ENCODE measurements at places on chromosomes 6 and 20.

- peak; percentile 8 for DNase-seq
Observed at GRCh38 chr20:35146299-35146919, 727 bp downstream of the EDEM2 start.

DNA sequence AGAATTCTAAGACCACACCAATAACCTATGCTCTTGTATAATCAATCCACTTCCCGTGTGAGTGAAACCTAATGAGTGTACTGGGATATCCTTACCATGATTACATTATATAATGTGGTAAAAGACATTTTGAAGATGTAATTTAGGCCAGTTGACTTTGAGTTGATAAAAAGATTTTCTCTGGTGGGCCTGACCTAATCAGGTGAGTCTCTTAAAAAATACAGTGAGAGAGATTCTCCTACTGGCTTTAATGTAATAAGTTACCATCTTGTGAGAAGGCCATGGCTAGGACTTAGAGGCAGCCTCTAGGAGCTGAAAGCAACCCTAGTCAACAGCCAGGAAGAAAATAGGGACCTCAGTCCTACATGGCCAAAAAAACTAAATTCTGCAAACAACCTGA, 847.7 kb upstream of the HS3ST5 start:
- no peak for DNase-seq

DNA sequence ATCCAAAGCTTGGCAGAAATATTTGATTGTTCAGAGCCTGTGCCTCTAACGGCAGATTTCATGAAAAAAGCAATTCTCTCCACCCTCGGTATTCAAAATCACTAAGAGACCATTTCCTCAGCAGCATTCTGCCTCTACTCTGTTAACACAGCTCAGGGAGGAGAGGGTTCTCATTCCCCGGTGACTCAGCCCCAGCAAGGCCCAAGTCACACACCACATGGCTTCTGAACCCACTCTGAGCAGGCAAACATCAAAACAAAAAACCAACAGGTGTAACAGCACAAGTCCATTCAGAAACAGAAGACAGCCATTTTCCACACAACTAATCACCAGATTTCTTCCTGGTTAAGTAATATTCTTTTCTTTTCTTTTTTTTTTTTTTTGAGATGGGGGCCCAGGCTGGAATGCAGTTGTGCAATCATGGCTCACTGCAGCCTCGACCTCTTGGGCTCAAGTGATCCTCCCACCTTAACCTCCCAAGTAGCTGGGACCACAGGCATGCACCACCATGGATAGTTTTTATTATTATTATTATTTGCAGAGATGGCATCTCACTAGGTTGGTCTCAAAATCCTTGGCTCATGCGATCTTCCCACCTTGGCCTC, 55.4 kb downstream of the GFOD1 start:
- DNase-seq, result no peak

DNA sequence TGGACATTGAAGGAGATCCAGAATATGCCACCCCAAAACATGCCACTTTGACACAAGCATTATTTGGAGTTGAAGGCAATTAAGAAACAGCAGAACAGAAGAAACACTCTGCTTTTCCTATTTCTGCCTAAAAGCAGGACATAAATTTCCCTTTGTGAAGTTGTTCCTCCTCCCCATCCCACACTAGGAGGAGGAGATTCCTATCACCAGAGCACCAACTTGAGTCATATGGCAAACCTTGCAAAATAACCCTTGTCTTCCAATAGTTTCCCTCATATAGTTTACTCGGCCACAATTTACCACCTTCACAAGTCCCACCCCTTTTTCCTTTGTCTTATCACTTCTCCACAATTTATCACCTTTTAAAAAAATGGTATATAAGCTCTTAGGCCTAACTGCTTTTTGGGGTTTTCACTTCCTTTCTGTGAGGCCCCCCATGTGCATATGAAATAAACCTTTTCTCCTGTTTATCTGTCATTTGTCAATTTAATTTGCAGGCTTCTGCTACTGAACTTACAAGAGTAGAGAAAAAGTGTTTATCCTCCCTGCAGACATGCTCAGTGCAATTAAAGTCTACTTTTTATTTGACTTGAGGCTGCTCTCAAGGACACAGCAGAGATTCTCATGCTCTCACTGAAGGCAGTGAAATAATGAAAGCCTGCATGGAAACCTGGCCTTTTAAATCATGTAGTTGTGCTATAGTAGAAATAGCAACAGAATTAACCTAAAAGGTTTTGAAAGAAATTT, 2.8 kb upstream of the RAB23 start:
- DNase-seq, result no peak

GRCh38 chr20:881051-881782, 34.9 kb downstream of the ANGPT4 start:
- no peak for DNase-seq

DNA sequence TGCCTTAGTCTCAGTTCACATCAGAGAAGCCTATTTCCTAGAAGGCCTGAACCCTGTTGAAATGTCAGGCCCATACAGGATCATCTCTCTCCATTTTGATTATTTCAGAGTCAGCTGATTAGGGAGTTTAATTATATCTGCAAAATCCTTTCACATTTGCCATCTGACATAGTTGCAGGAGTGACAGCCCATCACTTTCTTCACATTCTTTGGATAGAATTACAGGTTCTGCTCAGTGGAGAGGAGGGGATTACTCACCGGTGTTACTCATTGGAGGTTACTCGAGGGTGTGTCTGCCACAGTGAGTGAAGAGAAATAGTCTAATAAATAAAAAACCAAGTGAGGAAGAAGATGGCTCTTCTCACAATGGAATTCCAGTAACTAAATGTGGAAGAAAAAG, 216.8 kb downstream of the TMEM242 start:
- no peak for DNase-seq

DNA sequence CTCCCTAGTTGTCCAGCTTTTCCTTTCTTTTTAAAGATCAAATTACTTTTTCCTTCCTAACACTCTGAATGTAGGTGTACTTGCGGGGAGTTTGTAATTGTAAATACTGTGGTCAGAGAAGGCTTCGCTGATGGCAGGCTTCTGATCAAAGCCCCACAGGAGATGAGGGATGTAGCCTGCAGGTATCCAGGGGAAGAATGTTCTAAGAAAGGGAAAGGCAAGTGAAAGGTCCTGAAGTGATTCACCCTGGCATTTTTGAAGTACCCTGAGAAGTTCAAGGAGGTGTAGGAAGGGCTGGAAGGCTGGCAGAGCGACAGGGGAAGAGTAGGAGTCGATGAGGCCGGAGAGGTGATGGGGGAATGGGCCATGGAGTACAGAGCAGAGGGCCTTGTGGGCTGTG, 38.2 kb upstream of the CCN6 start:
- no peak for DNase-seq

DNA sequence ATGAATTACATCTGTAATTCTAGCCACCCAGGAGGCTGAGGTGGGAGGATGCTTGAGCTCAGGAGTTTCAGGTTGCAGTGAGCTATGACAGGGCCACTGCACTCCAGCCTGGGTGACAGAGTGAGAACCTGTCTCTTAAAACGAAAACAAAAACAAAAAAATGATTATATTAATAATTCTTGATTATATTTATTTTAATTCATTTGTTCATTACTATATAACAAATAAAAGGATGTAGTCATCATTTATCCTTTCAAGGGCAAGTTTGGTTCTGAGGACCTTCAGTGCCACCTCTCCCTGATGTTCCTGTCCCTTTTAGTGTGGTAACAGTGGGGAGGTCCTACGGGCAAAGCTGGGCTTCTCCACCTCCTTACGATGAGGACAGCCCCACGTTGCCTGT, 167.1 kb upstream of the SCGN start:
- DNase-seq, result no peak

DNA sequence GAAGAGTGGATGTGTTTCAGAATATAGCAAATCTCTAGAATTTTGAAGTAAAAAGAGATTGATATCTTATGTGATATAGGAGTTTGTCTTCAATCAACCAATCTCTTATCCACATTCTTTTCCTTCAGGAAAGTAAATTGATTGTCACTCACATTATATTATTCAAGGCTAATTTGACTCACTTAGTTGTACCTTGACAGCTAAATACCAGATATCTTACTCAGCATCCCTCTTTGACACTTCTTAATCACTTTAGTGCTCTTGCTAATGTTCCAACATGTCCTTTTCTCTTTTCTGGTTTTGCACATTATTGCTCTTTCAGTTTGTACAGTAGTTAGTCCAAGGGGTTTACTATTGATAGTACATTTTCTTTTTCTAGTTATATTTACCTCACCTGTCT, 286.9 kb upstream of the PTCHD4 start:
- DNase-seq, result peak; percentile 22

- DNase-seq, result no peak
Observed at GRCh38 chr6:137588472-137588871, 94.3 kb upstream of the OLIG3 start.

- DNase-seq, result no peak
Observed at GRCh38 chr6:24394061-24394779, 8.5 kb upstream of the MRS2 start.

DNA sequence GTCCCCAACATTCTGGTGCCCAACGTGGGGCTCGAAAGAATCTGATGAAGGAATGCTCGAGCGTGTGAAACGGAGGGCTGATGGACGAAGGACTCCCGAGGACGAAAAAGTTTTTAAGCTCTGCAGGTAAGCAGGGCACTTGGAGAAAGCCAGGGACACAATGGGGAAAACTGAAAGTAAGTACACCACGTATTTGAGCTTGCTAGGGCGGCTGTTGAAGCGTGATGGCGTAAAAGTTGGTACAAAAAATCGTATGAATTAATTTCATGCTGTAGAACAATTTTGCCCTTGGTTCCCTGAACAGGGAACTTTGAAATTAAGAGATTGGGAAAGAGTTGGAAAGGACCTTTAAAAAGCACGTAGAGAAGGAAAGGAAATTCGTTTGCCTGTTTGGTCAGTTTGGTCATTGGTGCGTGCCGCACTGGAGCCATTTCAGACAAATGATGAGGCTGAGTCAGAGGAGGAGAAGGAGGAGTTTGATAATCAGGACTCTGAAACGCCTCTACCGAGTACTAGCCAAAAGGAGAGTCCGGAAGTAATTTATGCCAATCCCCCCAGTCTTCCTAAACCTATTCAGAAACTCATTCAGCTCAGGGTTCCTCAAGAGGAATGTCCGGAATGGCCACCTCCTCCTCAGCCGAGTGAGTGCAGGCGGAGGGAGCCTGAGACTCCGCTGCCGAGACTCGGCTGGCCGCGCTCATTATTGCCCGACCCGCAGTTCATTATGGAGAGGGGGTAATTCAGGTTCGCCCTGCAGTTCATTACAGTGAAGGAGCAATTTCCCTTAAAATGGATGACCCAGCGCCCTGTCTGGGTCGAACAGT, 59.2 kb upstream of the PRSS16 start:
- no peak for DNase-seq

- no peak for DNase-seq
Observed at GRCh38 chr6:55774286-55775028, 100.9 kb downstream of the BMP5 start.

GRCh38 chr20:37907677-37908401, 4.9 kb downstream of the VSTM2L start:
- no peak for DNase-seq

DNA sequence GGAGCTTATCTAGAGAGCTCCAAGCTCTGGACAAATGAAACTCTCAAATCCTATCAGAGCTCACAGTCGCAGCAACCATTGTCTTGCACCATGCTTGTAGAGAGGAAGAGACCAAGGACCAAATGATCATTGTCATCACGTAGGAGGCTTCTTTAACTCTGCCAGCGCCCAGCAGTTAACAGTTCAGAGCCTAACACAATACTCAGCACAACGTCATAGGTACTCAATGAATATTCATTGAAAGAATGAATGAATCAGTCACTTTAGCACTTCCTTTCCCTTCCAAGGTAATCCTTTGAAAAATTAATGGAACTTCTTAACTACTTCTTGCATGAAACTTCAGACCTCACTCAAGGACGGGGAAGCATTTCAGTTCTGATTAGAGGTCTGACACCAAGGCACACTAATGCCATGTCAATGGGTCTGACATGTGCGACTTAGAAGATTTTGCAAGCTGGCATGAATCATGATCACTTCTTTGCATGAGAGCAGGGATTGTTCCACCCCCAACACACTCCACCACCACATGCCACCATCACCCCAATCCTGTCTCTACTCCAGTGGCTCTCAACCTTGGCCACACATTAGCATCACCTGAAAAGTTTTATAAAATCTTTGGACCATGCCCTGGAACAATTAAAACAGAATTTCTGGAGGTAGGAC, 45.1 kb downstream of the KHDC1L start:
- DNase-seq, result no peak

DNA sequence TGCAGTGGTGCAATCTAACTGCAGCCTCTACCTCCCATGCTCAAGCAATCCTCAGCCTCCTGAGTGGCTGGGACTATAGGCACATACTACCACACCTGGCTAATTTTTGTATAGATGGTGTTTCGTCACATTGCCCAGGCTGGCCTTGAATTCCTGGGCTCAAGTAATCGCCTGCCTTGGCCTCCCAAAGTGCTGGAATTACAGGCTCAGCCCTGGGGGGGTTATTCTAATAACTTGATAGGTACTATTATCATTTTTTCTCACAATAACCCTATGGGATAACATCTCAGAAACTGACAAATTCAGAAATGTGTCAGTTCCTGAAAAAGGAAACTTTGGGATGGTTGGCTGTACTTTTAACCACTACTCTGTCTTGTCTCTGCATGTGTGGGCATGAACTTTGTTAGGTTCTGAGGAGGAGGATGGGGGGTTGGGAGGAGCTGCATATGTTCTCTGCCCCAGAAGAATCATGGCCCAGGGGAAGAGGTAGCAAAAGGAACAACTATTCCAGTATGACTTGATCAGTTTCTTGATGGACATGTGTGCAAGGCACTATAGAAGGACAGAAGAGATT, 169.9 kb downstream of the CARMIL1 start:
- DNase-seq, result no peak

- no peak for DNase-seq
Observed at GRCh38 chr20:63701329-63702035, 5.0 kb downstream of the TNFRSF6B start.

DNA sequence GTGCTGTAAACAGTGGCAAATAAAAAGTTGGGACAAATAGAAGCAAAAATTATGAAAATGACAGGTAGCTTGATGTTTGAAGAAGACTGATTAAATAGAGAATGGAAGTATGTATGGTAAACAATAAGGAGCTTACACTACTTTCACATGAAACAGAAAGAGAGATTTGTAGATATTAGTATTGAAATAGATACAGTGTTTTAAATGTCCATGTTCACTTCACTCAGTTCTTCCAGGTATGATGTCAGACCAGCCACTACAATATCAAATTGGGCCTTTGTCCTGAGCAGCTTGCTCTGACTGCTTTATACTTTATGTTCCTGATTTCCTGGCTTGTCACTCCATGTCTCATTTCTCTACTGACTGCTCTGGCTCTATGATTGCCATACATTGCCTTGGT, 107.5 kb downstream of the CENPW start:
- DNase-seq, result no peak

- no peak for DNase-seq
Observed at GRCh38 chr20:5590899-5591298, 159.3 kb upstream of the SHLD1 start.

GRCh38 chr6:169961772-169962561, 210.5 kb downstream of the ERMARD start:
- DNase-seq, result no peak
